Muscle of arm (tissue), 14 donors: ENCODE measurements at places on chromosomes 7 and 10.

DNA sequence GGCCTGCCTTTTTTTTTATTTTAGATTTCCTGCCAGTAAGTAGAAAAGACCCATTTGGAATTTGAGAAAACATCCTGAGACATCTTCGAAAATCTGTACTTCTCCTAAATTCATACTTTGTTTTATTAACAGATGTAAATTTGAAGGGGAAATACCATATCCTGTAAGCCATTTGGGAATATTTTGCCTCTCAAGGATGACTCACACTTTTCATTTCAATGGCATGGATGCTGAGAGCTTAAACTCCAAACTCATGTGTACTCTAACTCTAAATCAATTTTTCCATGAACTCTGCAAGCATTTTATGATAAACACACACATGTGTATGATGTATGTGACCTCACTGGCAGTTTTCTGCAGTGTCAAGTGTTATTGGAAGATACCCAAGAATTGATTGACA lies 89.0 kb downstream of the SEMA3A start:
- peak; percentile 66 for DNase-seq

GRCh38 chr10:132296666-132297443 lies 10.9 kb downstream of the STK32C start:
- no peak for DNase-seq

GRCh38 chr7:19110776-19111175 lies 6.7 kb downstream of the TWIST1 start:
- DNase-seq, result no peak

- no peak for DNase-seq
These were observed 14.6 kb upstream of the PRTFDC1 start for GRCh38 chr10:24966962-24967481.

DNA sequence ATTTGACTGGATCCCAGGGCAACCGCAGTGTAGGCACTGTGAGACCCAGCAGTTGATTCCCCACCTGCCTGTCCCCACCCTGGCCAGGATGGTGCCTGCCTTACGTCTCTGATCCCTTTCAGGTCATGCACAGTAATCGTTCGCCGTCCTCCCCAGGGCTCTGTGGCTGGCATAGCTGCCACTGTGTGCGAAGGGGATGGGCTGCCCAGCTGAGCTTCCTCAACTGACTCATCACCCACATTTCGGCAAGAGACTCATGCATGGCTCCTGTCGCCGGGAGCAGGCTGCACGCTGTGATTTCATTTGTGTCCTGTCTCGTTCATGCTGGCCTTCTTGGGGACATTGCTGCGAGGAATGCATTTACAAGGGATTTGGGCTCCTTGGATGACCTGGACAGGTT lies 252.4 kb downstream of the KLF6 start:
- DNase-seq, result no peak

DNA sequence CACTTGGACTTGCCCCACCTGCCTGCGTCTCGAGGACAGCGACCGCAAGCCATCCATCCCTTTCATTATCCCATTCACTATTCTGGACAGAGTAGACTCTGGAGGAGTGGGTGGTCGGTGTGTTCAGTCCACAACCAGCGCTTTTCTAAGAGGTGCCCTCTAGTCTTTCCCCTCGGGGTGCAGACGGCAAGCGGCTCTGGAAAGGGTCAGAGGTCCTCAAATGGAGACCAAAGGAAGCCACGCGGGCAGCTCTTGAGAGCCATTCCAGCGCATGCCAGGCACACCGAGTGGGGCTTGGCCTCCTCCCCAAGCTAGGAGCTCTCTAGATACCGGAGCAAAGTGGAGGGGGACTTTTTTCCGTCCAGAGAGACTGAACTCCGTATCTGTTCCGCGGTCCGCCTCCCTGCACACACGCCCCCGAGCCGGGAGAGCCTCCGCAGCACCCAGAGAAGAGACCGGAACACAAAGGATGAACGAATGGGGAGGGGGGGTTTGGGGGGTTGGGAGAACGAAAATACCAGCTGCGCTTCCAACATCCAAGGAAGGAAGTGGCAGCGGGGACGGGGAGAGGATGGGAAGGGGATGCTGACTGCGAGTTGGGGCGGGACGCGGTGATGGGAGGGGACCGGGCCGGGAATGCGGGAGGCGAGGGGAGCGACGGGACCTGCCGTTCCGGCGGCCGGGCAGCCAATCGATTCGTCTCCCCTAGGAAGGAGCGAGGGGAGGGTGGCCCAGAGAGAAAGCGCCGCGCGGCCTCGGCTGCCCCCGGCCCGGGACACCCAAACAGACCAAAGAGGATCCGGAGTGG lies 515 bp downstream of the GSDME start:
- DNase-seq, result peak; percentile 39

DNA sequence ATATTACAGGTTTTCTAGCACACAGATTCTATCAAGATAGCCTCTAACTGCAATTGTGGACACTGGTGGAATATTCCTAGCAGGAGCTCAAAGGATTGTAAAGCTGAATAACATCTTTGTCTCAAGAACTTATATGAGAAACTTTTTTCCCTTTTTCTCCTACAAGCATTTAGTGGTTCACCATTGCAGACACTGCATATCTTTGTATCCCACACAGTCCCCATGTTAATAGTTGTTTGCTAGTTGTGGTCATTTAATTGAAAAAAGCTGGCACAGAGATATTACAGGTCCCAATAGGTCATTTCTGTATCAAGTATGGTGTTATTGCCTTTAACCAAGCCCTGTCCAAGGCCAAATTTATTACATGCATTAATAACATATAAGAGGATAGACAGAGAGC lies 226.2 kb upstream of the TCF7L2 start:
- no peak for DNase-seq

DNA sequence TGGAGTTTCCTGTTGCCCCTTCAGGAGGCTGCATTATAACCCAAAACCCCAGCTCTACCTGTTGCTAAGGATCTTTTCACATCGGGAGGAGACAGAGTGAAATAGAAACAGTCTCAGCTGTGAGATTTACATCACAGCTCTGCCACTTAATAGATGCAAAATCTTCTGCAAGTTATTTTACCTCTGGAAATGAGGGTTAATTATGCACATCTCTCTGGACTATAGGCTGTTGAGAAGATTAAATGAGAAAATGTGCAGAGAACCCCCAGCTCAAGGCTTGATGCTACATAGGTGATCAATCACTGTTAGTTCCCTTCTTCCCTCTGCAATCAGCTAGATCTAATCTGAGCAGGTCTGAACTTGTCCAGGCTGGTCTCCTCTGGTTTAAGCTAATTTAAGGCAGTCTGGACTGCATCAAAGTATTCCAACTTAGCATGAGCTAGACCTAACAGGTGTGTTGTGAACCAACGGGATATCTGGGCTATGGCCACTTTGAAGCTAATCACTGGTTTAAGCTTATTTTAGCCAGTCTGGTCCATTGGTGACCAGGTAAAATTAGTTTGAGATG lies 8.9 kb upstream of the LRRC18 start:
- no peak for DNase-seq

GRCh38 chr7:74032191-74032490 lies 4.2 kb downstream of the ELN start:
- DNase-seq, result peak; percentile 52

DNA sequence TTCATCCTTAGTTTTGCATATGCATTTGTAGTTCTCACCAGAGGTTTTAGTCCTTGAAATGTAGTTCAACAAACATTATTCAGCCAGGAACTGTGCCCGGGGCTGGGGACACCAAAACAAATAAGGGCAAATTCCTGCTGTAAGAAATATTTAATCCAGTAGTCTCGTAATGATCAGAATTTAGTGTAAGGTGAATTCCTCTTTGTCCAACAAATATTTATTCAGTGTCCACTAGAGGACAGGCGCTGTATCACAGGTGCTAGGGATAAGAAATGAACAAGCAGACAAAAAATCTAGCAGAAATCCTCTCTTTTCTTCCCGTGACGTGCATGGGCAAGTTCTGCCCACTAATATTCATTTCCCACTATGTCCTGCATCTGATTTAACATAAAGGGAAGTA lies 17.6 kb downstream of the LGI1 start:
- no peak for DNase-seq

DNA sequence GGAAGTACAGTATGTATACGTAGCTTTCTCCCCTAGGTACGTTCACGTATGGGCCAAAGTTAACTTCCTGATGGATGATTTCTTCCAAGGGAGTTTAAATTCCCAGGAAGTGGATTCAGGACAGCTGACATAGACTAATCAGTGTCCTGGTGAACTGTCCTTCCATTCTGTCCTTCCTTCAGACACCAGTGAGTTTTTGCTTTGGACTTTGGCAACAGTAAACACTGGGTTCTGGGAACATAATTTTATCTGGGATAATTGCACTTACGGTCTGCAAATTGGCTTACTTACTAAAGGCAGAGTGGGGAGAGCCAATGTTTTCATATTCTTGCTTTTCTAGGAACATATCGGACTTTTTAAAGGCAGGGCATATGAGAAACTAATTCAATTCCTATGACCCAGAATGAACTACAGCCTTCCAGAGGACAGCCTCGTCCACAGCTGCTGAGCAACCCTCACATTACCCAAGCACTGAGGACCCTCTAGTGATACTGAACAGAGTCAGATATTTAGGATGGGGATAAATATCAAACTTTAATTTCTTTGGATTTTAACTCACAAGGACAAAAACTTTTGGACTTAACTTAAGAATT lies 97.9 kb downstream of the RAB18 start:
- DNase-seq, result no peak

DNA sequence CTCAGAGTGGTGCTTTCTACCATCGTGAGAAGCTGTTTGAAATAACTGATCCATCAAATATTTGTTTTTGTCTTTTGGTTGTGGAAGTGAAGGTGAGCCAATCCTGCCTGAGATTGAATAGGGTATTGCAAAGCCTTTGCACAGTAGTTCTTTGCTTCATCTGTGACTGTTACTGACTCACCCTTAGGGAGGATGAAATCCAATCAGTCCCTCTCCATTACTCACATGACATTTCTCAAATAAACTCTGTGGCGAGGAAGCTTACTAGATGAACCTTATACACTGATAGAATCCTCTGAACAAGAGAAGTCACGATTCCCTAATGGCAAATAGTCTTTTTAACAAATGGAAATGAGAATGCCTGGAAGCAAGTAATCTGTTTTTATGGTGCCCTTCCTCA lies 31.9 kb downstream of the HEPACAM2 start:
- DNase-seq, result no peak

GRCh38 chr7:133051066-133051465 lies 30.8 kb downstream of the CHCHD3 start:
- DNase-seq, result no peak

- DNase-seq, result no peak
These were observed 8.4 kb downstream of the THAP5 start for GRCh38 chr7:108561047-108561619.

- no peak for DNase-seq
These were observed 310.6 kb downstream of the FRMD4A start for GRCh38 chr10:14020037-14020664.

DNA sequence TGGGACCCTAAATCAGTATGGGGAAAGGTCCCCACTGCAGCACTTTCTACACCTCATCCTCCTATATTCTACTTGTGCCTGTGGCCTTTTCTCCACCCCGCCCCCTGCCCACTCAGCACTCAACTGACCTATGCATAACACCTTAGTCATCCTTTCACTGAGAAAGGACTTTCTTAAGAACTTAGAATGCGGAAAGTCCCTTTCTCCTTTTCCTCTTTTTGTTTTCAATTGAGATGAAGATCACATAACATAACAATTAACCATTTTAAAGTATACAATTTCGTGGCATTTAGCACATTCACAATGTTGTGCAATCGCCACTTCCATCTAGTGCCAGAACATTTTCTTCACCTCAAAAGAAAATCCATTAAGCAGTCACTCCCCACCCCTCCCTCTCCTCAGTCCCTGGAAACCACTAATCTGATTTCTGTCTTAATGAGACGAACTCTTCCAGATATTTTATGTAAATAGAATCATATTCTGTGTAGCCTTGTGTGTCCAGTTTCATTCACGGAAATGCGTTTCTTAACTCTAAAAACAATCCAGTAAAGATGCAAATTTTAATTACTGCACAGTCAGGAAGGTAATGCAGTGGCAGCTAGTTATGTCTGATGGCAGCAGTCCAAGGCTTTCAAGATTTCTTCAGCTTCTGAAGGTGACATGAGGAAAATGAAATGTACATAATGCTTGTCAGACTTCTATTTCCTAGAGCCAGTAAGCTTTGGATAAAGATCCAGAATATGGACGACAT lies 41.7 kb downstream of the FAS start:
- no peak for DNase-seq

GRCh38 chr10:101161494-101162299 lies 30.6 kb downstream of the TLX1 start:
- peak; percentile 78 for DNase-seq

- no peak for DNase-seq
These were observed 19.1 kb upstream of the OTUD1 start for GRCh38 chr10:23419655-23420329.

GRCh38 chr10:91689731-91690168 lies 56.9 kb upstream of the PPP1R3C start:
- peak; percentile 22 for DNase-seq

GRCh38 chr10:101040061-101040460 lies 9.0 kb downstream of the SFXN3 start:
- no peak for DNase-seq

GRCh38 chr10:113415246-113415645 lies 137.6 kb upstream of the HABP2 start:
- DNase-seq, result no peak

- DNase-seq, result no peak
These were observed 53.6 kb downstream of the VPS41 start for GRCh38 chr7:38855386-38855785.

DNA sequence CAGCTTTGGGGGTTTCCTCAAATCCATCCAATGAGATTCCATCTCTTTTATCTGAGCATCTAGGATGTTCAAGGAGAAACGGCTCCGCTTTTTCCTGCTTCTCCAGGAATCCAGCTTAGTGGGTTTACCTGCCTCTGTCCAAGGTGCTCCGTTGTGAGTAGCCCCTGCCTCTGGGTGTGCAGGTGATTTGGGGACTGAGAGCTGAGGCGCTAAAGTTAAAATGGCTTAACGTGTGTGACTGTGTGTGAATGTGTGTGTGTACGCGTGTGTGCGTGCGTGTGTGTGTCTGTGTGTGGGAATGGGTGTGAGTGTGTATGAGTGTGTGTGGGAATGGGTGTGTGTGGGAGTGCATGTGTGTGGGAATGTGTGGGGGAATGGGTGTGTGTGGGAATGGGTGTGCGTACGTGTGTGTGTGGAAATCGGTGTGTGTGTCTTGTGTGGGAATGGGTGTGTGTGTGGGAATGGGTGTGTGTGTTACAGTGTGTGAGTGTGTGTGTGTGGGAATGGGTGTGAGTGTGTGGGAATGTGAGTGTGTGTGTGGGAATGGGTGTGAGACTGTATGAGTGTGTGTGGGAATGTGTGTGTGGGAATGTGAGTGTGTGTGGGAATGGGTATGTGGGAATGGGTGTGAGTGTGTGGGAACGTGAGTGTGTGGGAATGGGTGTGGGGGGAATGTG lies 90.2 kb upstream of the INSIG1 start:
- no peak for DNase-seq

DNA sequence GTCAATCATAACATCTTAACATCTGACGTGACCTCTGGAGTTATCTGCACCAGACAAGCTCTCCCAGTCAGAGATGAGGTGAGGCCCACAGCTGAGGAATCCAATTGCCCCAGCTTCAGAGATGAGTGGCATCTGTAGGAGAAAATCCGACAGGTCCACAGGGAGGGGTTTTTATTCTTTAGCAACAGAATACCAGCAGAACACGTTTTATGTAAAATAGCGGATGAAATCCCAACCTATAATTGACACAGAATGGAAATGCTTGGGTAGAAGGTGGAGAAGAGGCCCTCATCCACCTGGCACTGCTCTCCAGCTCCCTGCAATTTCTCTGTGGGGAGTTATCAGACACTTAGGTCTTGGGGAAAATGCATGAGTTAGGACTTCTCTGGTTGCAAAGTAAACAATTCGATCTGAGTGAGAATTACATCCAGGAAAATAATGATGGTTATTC lies 144.2 kb upstream of the NRP1 start:
- DNase-seq, result no peak
